ENCODE measurements at places on chromosomes 2 and 18. TPM values are rescaled to one million over a fixed set of nuclear protein-coding genes. Genes with fewer than 3 reads are reported as not detected.
A peak's percentile ranks its signal among the peaks of the same experiment; 100 is the strongest.

- DNase-seq: no peak
- H3K36me3 ChIP-seq: no peaks in the 10 kb centered on the region
- H3K27ac ChIP-seq: no peak overlapping the region
- no peak overlapping the region for H3K4me3 ChIP-seq
- H3K4me1 ChIP-seq: no peaks in the 10 kb centered on the region
- H3K27me3 ChIP-seq: no peaks in the 10 kb centered on the region
Observed at GRCh38 chr2:146776596-146776995, 1068.2 kb upstream of the ACVR2A start.

DNA sequence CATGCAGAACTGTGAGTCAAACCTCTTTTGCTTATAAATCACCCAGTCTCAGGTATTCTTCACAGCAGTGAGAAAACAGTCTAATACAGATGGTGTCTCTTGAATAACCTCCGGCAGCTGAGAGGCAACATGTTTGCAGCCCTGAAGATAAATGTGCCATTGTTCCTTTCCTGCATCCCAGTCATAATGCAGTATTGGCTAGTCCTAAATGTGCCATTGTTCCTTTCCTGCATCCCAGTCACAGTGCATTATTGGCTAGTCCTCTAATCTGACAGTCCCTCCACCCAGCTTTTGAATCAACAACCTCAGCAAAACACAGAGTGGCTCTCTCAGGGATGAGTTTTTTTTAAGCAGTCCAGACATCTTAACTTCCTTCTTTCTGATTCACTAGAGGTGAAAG, 550.7 kb downstream of the RIT2 start:
- no peak for DNase-seq
- no peaks in the 10 kb centered on the region for H3K36me3 ChIP-seq
- no peaks in the 10 kb centered on the region for H3K4me1 ChIP-seq
- H3K27me3 ChIP-seq: no peaks in the 10 kb centered on the region
- no peak overlapping the region for H3K4me3 ChIP-seq
- peak overlapping the region; percentile 34 for H3K27ac ChIP-seq

DNA sequence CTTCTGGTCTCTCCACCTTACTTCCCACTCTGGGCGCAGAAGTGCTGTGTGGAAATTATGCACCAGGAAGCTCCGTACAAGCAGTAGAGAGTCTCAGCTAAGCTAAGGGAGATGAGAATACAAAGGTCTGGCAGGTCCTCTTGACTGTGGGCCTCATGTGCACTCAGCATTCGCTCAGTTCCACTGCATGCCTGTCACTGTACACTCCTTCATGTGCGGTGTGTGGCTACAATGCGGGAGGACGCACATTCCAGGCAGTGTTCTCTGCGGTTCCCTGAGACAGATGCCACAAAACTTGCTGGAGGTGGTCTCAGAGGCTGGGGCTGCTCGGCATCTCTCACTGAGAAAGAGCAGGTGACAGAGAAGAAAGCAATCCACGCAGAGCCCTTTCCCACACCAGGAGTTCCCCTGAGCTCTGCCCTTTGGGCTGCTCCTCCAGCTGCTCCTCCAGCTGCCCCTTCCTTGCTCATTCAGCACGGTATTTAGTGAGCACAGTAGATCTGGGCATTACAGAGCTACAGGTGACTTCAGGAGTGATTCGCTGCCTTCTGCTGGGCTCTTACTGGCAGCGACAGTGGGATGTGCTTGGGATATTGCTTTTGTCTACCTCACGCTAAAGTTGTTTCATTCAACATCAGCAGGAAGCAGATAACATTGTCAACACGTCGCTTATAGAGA, 176.6 kb downstream of the SH3RF3 start:
- no peaks in the 10 kb centered on the region for H3K4me1 ChIP-seq
- no peaks in the 10 kb centered on the region for H3K36me3 ChIP-seq
- peaks cover 2% of the 10 kb centered on the region for H3K27me3 ChIP-seq
- DNase-seq: no peak

DNA sequence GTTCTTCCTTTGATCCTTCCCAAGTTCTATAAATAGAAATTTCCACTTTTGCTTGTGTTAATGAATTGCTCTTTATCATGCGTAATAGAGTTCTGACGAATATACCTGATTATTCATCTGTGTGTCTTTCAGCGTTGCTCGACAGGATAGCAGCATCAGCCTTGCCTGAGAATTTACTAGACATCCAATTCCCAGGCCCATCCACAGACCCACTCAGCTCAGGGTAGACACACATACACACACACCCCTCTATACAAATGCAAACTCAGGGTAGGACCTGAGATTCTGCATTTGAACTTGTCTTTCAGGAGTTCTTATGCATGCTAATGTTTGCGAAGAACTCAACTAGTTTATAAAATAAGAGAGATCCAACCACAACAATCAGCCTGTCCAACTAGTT, 343.4 kb upstream of the GYPC start:
- H3K36me3 ChIP-seq: no peaks in the 10 kb centered on the region
- no peaks in the 10 kb centered on the region for H3K4me1 ChIP-seq
- H3K27ac ChIP-seq: no peak overlapping the region
- no peak for DNase-seq
- H3K27me3 ChIP-seq: no peaks in the 10 kb centered on the region

GRCh38 chr2:163528640-163529217, 207.1 kb downstream of the FIGN start:
- H3K4me3 ChIP-seq: no peak overlapping the region
- H3K27ac ChIP-seq: no peak overlapping the region
- DNase-seq: no peak
- no peaks in the 10 kb centered on the region for H3K4me1 ChIP-seq
- no peaks in the 10 kb centered on the region for H3K36me3 ChIP-seq

- H3K27ac ChIP-seq: no peak overlapping the region
- no peaks in the 10 kb centered on the region for H3K36me3 ChIP-seq
- no peak for DNase-seq
- H3K4me3 ChIP-seq: no peak overlapping the region
- no peaks in the 10 kb centered on the region for H3K4me1 ChIP-seq
- H3K27me3 ChIP-seq: peaks cover 9% of the 10 kb centered on the region
Observed at GRCh38 chr18:38933910-38934510, 1368.4 kb upstream of the CELF4 start.

DNA sequence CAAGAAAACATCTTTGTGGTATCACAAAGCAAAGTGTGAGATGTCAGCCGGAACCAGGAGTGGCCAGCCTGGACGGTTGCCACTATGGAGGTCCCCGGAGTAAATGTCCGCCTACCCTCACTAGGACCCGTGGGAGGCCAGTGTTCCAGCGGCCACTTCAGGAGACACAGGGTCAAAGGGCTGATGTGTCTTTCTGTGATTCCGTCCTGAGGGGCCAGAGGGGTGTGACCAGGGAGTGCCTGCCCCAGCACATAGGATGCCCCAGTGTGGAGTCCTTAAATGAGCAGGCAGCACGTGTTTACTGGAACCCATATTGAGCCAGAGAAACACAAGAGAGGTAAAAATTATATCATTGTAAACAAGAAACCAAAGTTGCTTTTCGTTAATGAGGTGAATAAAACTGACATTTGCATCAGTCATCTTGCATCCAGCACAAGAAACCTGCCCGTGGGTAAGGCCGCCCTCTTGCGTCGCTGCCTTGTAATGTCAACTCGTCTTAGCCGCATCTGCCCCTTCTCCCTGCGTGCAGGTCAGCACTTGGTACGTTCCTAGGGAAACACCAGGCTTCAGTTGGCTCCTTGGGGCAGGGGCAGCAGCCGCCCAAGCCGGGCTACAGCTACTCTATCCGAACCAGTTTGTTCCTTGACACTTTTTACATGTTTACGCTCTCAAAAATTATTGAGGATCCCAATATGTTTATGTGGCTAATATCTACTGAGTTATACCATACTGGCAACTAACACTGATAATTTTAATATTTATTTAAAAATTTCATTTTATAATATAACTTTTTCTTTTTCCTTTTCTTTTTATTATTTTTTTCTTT, 46.7 kb upstream of the LAPTM4A start:
- no peak overlapping the region for H3K4me3 ChIP-seq
- H3K4me1 ChIP-seq: no peaks in the 10 kb centered on the region
- peaks cover 1% of the 10 kb centered on the region for H3K36me3 ChIP-seq
- H3K27ac ChIP-seq: no peak overlapping the region

- peaks cover 9% of the 10 kb centered on the region for H3K4me1 ChIP-seq
- no peak for DNase-seq
- no peak overlapping the region for H3K4me3 ChIP-seq
- H3K36me3 ChIP-seq: no peaks in the 10 kb centered on the region
- no peak overlapping the region for H3K27ac ChIP-seq
Observed at GRCh38 chr2:112027767-112028166, 27.3 kb upstream of the TMEM87B start.

DNA sequence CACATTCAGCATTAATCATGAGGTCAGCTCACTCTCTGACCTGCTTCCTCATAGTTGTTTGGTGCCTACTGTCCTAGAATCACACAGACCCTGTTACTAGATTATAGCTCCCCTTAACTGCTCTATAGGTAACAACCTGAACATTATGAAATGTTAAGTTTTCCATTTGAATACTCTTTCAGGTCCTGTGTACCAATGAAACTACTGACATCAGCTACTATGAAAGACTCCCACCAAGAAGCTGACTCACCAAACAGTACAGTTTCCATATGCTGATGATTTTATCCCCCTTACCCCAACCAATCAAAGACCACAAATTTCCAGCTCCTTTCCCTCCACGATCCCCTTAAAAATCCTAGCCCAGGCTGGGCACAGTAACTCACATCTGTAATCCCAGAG, 56.3 kb downstream of the SRBD1 start:
- no peak overlapping the region for H3K4me3 ChIP-seq
- H3K27me3 ChIP-seq: no peaks in the 10 kb centered on the region
- H3K4me1 ChIP-seq: peaks cover 23% of the 10 kb centered on the region
- H3K27ac ChIP-seq: peak overlapping the region; percentile 83

DNA sequence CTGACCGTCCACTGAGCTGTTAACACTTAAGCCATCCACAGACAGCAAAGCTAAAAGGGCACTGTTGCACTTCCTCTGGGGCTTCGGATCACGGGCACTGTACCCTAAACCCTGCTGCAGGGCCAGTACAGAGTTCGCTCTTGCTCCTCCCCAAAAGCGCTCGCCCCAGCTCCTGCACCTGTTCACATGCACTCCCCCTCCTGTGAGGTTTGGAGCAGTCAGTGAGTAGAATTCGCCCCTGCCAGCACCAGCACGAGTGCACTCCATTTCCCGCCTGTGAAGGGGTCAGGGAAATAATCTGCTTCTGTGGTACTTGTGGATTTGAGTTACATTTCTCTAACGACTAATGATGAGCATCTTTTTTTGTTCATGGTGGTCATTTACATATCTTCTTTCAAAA, 158.8 kb downstream of the PTPRM start:
- H3K4me1 ChIP-seq: no peaks in the 10 kb centered on the region
- H3K27ac ChIP-seq: no peak overlapping the region
- H3K36me3 ChIP-seq: no peaks in the 10 kb centered on the region
- H3K27me3 ChIP-seq: no peaks in the 10 kb centered on the region

- no peaks in the 10 kb centered on the region for H3K27me3 ChIP-seq
- no peak for DNase-seq
- no peaks in the 10 kb centered on the region for H3K4me1 ChIP-seq
- no peaks in the 10 kb centered on the region for H3K36me3 ChIP-seq
- H3K27ac ChIP-seq: no peak overlapping the region
- H3K4me3 ChIP-seq: no peak overlapping the region
Observed at GRCh38 chr2:78023356-78023755, 501.2 kb upstream of the LRRTM4 start.

DNA sequence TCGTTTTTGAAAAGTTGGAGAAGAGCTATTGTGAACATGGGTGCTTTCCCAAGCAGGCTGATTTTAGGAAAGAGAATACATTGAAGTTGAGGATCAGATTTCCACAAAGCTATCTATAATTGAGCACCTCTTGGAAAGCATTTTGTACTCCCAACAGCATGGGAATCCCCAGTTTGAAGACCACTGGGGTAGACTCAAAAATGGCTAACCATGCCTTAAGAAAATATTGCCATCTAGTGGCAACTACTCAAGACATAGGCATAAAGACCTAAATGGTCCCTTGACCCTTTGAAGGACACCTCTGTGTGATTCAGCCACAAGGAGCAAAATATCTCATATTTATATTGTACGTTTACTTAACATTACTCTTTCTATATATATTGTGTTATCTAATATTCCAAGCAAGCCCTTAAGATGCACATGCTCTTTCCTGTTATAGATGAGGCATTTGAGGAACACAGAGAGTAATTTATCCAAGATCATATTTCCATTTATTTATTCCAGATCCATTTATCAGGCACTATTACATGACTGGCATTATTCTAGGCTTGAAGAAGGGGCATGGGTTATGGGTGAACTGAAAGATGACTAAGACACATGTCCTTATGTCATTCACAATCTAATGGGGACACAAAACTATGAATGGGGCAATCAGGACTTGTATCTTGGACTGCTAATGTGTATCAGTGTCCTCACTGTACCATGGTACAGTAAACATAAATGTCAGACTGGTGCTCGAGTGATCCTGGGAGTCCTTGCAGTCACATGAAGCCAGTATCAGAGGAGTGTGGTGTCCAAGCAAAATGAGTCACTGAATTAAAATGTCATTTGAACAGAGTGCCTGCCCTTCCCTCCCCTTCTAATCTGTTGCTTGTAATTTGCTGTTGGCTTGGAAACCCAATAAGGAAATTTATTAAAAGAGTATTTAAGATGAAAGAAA, 121.0 kb upstream of the XPO1 start:
- H3K27me3 ChIP-seq: no peaks in the 10 kb centered on the region
- no peak overlapping the region for H3K4me3 ChIP-seq
- peaks cover 6% of the 10 kb centered on the region for H3K4me1 ChIP-seq

DNA sequence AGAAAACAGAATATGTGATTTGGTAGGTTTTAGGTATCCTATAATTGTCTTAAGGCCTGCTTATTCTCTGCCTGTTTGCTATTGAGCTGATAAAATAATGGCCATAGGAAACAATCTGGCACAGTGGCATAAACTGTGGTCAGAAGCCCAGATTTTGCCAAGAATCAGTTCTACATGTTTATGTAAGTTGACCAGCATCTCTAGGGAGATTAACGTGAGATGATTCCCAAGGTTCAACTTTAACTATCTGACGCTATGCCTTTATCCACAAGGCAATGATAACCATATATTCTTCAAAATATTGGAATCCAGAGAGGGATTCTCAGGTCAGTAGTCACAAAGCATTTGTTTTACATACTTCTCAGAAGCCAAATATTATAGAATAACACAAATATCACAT, 25.6 kb downstream of the AP1S3 start:
- H3K4me1 ChIP-seq: no peaks in the 10 kb centered on the region
- DNase-seq: no peak
- no peak overlapping the region for H3K27ac ChIP-seq

Gene NEU2
- total RNA-seq: not detected

Gene REG1A
- not detected for total RNA-seq
